ENCODE measurements at places on chromosomes 11 and 22.

DNA sequence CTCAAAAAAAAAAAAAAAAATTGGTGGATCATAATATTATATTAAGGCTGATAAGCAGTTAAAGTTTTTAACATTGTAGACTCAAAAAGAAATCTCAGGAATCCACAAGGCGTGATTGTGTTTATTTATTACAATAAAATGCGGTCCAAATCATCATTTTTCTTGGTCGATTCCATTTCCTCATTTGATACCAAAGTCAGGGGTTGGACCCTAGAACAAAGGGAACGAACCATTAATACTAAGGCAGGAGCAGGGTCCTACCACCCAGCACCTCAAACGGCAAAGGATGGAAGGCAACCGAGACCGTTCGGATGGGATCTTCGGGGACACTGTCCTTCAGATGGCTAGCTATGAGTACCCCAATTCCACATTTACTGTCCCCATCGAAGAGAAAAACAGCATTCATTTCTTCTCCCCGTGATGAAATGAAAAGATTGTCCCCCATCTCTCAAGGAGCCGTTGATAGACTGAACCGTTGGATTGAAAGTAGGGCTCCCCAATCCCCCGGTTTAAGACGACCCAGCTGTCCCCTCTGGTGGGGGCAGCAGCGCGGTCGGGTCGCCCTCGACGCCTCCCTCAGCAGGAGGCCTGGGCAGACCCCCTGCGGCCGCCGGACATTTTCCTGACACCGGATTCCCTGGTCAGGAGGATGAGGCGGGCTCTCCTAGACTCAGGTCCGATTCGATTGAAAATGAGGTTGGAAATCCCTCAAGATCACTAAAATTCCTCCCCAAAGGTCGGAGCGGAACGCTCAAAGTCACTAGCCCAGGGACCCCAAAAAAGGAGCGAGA is 607 bp downstream of the DMC1 start:
- no peak for DNase-seq

DNA sequence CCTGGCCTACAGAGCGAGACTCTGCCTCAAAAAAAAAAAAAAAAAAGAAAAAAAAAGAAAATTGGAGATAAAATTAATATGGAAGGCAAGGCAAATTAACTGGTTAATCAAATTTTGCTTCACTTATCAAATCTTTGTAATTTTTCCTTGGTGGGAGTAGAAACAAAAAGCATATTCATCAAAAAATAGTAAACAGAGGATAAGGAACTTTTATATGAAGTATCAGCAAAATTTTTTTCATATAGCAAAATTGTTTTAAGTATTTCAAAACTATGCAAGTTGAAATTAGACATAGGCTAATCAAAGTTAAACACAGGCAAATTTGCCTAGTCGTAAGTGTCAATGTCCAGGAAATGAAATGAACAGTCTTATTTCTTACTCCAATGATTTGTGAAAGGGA is 33.0 kb downstream of the PICALM start:
- no peak for DNase-seq

DNA sequence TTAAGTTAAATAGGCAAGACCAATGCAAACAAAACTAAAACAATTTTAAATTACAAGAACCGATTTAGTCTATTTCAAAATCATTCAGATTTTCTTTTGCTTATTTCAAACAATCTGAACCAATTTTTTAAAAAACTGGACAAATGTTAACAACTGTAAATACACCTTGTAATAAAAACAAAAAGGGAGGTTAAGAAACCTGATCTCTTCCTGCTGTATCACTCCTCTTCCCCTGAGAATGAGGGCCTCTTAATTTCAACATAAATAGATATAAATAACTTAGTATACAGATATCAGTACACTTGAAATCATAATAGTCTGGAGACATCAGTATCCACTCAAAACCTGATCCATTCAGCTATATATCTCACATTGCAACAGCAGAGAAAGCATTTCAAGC is 346.6 kb downstream of the TTC28 start:
- DNase-seq = no peak

- no peak for DNase-seq
Observed at GRCh38 chr11:70883973-70884623, 368.3 kb downstream of the SHANK2 start.

DNA sequence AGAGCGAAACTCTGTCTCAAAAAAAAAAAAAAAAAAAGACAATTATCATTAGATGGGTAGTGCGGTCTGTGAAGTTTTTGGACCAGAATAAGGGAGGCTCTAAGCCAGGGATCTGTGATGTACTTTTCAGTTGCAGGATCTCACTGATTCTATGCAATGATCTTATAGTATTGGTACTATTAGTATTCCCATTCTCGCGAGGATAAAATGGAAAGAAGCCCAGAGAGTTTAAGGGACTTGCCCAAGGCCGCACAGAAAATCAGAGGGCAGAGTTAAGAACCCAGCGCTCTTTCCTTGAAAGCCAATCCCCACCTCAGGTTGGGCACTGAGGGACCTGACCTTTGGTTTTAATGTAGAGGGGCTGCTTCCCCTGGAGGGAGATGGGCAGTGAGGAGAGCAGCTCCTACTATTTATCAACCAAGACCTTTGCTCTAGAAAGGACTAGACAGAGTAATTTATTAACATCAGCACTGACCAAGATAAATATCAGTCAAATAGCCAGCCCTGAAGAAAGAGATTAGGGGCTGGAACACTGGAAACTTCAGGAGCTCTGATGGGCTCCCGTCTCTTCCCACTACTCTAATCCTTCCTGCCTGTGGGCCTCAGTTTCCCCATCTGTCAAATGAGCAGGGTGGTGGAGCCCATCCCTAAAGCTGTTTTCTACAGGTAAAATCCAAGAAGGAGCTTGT is 6.0 kb downstream of the NIPSNAP1 start:
- no peak for DNase-seq
